ENCODE measurements at places on chromosomes 2 and 18. TPM values are rescaled to one million over a fixed set of nuclear protein-coding genes. Genes with fewer than 3 reads are reported as not detected.

RNF138 gene
- total RNA-seq, result 75.4 TPM

HOXD13 gene
- total RNA-seq, result not detected

GRHL1 gene
- 0.79 TPM for total RNA-seq

CNPPD1 gene
- 27.0 TPM for total RNA-seq

EHD3 gene
- 0.67 TPM for total RNA-seq
